Vagina (tissue), 2 donors: ENCODE measurements at places on chromosomes 3 and 15.

GRCh38 chr3:42134867-42135464 is 43.8 kb downstream of the TRAK1 start:
- DNase-seq: peak; percentile 80

DNA sequence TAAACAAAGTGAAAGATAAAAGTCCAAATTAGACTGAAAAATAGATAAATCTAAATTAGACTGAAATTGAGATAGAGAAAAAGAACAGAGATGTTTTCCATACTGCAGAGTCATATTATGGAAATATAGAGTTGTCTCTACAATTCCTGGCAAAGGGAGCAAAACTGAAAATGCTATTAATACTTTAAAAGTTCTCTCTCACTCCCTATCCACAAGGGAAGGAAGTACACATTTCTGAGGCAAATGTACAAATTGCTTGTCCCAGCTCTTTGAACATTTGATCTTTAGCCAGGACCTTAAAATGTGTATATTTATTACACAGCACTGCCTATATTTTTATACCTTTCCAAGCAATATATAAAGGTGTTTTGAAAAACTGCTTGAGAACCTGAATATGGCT is 225.1 kb upstream of the SEMA6D start:
- DNase-seq: no peak

GRCh38 chr3:150150633-150151032 is 179.9 kb upstream of the PFN2 start:
- no peak for DNase-seq

GRCh38 chr3:144544871-144545270 is 573.2 kb downstream of the DIPK2A start:
- no peak for DNase-seq

- no peak for DNase-seq
Measured at GRCh38 chr3:193590088-193590856, 2.7 kb upstream of the OPA1 start.
